IMR-90 (cell line): ENCODE measurements at places on chromosomes 4 and X. TPM values are rescaled to one million over a fixed set of nuclear protein-coding genes. Genes with fewer than 3 reads are reported as not detected.

DNA sequence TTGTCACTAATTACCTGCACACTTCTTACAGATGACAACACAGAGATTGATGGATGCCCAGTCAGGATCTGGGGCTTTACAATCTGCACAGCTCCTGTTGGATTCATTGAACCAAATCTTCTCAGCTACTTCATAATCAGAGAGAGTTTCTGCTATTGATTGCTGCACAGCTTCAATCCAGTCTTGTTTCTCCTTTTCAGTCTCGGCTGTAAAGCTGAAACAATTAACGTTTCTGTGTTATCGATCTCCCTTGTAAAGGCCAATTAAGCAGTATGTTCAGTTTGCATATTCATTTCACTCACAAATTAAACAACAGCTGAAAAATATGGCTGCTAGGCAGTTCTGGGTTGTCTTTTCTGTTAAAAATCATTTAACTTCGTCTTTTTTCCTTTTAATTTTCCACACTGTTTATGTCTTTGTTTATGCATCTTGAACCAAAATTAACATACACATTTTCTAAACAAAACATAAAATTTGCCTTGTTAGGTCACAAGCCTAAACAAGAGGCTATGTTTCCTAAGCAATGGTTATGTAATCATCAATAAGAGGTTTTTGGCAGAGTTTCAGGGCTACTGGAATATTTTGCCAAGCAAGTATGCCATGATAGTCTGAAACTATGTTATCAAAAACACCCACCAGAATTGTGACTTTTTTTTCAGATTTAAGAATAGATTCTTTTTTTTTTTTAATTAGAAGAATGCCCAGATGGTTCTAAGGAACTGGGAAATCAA, 79.2 kb downstream of the ARAP2 start:
- no peak for DNase-seq

DNA sequence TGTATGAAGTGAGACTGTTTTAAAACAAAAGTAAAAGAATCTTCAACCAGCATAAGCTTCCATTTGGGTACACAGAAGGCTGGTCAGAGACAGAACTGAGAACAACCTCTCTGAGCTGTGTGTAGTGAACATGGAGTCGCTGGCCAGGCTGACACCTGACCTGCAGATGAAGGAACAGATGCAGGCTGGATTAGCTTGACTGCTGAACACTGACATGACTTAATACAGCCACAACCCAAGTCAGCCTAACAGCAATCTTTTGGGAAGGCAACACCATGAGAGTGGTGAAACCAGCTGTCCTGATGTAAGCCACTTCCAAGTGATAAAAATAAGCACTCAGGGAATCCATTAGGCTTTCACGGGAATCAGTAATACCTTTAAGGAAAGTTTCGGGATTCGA, 10.1 kb downstream of the SCARB2 start:
- DNase-seq = no peak

GRCh38 chr4:53088152-53088551, 226.0 kb downstream of the RASL11B start:
- no peak for DNase-seq

DNA sequence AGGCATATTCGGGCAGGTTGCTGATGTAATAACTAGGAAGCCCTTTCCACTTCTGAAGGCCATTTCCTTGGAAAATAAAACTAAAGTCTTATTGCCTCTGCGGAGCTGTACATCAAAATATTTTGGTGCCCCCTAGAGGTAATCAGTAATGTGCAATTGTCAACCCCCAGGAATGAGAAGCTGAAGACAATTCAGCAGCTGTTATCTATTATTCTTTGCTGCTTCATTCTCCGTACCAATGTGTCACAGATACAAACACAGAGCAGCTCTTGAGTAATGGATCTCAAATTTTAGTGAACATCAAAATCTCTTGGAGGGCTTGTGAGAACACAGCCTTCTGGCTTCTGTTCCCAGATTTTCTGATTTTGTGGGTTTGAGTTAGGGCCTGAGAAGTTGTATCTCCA, 3.5 kb upstream of the SLIT2 start:
- peak; percentile 83 for DNase-seq

DNA sequence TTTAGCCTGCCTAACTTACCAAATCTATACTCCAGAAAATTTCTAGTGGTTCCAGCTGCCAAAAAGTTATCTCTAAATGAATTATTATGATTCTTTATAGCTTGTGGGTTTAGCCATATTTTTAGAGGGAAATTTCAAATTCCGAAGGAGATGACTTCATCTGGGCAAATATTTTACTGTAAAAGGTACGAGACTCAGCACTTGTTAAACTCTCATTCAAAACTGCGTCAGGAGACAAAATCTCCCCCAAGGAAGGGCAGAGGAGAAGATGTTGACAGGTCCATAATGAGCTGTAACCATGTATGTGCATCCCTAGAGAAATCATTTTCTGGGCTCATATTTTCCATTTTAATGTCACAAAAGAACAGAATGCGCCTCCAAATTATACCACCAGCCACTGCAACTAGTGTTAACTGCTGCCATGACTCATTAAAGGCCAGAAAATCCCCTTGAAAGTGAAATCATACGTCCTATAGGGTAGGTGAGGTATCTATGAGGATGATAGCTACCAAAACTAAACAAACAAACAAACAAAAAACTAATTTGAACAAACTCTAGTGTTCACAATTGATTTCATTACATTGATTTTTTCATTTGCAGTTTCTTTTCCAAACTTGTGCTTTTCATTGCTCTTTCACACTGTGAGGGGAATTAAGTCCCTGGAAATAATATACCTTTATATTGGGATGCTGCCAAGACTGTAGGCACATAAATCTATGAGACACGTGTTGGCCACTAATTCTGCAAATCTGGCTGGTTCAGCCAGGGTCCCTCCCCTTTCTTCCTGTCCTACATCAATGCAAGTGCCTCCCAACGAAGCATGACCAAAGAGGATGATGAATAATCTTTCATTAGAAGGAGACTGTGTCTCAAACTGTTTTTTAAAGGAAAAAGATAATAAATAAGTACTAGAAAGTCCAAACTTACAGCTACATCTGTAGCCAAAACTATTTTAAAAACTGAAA, 85.8 kb downstream of the ARHGAP6 start:
- no peak for DNase-seq

The POF1B gene
- not detected in 2 replicates for total RNA-seq

The STS gene
- total RNA-seq = 3.4 and 3.6 TPM in 2 replicates

The CT47B1 gene
- total RNA-seq = not detected in 2 replicates

The CSN1S1 gene
- not detected in 2 replicates for total RNA-seq
